ENCODE measurements at places on chromosomes 5 and 9. TPM values are rescaled to one million over a fixed set of nuclear protein-coding genes. Genes with fewer than 3 reads are reported as not detected.
A peak's percentile ranks its signal among the peaks of the same experiment; 100 is the strongest.

DNA sequence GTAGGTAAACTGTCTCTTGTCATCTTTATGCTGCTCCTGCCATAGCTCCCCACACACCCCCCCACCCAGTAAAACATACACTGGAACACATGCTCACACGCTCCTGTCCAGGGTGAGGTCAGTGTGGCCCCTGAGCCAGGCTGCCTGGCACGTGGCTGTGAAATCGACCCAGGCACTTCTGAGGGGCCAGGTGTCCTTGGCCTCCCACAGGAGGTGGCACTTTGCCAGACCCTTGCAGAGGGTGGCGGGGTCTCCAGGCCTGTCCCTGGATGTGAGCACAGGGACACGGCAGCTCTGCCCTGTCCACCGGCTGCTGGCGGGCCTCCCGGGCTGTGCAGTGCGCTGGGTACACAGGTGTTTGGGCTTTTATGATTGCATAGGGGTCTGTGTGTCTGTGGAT is 10.0 kb upstream of the CRB2 start:
- DNase-seq, result no peak

SMIM33 gene
- total RNA-seq, result not detected

DNA sequence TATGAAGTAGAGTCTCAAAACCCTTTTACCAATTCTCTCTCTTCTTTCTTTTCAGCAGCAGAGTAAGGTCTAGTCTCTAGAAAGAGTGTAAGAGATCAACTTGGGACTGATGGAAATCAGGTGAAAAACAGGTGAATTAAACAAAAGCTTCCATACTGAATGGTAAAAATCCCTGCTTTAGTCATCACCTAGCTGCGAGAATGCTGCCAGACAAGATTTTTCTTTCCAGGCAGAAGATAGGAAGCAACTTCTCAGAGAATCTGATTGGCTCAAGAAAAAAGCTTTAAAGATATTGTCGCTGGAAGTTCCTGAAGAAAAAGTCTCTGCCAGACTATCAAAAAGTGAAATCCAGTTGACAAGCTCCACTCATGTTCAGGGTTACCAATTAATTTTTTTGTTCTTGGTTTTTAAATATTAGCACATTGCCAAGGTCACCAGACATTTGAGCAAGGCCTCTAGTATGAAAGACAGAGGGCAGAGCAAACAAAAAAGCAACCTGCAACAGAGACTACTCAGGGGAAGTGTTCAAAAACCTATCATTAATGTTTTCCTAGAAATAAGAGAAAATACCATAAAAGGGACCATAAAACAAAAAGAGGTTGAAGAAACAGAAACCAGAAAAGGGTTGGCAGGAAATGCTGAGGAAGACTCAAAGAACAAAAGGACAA is 9.3 kb downstream of the CDO1 start:
- DNase-seq, result no peak

GFM2 gene
- 67.7 TPM for total RNA-seq

DNA sequence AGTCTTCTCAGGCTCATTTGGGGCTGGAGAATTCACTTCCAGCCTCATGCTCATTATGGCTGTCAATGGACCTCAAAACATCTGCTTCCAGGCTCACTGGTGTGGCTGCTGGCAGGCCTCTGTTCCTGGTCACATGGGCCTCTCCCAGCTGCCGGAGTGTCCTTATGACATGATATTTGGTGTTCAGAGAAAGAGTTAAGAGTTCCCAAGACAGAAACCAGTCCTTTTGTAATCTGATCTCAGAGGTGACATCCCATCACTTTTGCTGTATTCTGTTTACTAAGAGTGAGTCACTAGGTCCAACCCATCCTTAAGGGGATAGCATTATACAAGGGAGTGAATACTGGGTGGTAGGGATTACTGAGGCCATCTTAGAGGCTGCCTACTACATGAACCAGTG is 104.6 kb downstream of the CACNA1B start:
- DNase-seq, result no peak

PCDHGA1 gene
- not detected for total RNA-seq

- peak; percentile 82 for DNase-seq
Measured at GRCh38 chr5:141934099-141934844, 10.6 kb downstream of the DELE1 start.

DNA sequence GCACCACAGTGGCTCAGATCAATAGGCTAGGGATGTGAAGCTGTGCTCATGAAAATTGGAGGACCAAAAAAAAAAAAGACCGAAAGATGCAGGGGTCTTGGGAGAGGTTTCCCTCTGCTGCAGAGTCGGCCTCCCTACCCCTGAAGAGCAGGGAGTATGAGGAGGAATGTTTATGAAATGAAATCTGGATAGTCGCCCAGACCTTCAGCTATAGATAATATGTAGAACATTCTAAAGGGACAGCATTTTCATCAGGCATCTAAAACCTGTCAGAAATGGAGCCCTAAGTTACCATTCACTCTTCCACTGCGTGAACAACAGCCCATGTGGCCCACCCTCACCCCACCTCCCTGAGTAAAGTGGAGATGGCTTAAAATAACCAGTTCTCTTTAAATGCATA is 122.9 kb downstream of the TMEM174 start:
- no peak for DNase-seq

DNA sequence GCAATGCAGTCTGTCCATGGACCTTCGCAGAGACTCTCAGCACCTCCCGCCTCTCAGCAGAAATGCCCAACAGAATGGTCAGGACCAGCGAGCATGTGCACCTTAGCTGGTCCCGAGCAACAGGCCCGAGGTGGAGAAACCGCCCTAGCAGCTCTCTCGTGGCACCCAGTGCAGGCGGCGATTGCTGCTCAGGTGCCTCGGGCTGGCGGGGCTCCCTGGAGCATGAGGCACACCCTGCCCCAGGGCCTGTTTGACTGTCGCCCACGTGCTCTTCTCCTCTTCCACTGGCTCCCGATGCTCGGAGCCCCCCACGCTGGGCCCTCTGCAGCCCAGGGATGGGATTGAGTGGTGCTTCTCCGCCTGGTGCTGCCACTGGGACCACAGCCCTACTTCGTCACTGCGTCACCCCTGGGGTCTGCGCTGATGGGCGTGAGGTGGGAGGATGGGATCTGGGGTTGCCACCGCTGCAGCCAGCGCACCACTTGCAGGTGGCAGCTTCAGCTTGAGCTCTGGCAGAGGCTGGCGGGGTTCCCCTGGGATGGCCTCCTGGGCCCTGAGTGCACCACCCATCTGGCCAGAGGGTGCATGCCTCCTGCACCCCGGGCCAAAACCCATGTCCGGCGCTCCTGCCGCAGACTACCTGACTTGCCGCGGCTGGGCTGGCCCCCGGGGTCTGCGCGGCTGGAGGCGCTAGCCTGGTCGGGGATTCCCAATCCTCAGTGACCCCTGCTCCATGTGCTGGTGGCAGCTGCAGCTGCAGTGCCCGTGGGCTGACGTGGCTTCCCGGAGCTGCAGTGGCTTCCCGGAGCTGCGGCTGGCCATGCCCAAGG is 244.2 kb downstream of the FOXD4L6 start:
- DNase-seq, result no peak

MSX2 gene
- 40.2 TPM for total RNA-seq

DNA sequence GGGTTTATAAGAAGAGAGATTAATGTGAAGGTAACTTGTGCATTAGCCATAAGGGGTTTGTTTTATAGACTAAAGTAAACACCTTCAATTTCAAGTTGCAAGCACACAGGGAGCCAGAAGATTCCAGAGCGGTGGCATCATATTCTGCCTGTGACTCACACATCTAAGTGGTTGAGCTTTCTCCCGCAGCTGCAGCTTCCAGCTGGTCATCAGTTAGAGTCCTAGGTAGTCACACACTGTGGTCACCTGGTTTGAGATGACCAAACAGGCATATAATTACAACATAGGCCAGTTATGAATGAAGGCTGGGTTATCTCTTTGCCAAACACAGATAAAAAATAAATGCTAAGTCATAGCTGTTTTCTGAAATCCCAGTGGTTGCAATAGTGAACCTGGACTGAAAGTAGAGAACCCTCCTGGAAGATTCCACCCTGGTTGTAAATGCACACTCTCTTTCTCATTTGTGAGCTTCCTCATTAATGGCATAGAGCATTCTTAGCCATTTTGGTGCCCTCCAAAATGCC is 171.3 kb downstream of the GDNF start:
- DNase-seq, result no peak

GRCh38 chr5:116438979-116439554 is 135.6 kb downstream of the SEMA6A start:
- DNase-seq, result no peak

DNA sequence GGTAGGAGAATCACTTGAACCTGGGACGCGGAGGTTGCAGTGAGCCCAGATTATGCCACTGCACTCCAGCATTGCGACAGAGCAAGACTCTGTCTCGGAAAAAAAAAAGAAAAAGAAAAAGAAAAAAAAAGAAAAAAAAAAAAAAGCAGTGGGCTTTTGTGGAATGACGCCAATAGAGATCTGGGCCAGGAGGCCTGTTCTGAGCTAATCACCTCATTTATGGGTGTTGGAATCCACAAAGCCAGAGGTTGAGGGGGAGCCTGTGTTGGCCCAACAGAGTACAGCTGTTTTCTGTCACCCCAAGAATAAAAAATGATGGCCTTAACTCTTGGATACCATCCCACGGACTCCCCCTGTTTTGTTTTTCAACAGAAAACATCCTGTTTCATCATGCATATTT is 18.5 kb downstream of the OSTF1 start:
- DNase-seq, result no peak

PHYKPL gene
- 26.6 TPM for total RNA-seq

PAEP gene
- total RNA-seq, result not detected

DNA sequence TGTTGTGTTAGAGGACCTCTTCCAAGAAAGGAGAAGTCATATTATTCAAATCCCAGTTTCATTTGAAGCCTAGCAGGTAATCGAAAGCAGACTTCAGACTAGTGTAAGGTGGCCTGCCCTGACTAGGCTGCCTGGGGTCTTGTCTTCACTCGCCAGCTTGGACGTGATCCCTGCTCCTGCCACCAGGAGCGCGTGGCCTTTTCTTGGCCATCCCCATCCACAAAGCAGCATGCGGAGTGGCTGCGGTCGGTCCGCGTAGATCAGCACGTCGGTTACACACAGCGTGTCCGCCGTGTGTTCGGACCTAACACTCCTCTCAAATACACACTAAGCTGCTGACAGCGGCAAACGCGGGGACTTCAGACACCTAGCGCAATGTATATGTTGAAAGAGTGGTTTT is 37.3 kb downstream of the CFAP77 start:
- DNase-seq, result no peak

DNA sequence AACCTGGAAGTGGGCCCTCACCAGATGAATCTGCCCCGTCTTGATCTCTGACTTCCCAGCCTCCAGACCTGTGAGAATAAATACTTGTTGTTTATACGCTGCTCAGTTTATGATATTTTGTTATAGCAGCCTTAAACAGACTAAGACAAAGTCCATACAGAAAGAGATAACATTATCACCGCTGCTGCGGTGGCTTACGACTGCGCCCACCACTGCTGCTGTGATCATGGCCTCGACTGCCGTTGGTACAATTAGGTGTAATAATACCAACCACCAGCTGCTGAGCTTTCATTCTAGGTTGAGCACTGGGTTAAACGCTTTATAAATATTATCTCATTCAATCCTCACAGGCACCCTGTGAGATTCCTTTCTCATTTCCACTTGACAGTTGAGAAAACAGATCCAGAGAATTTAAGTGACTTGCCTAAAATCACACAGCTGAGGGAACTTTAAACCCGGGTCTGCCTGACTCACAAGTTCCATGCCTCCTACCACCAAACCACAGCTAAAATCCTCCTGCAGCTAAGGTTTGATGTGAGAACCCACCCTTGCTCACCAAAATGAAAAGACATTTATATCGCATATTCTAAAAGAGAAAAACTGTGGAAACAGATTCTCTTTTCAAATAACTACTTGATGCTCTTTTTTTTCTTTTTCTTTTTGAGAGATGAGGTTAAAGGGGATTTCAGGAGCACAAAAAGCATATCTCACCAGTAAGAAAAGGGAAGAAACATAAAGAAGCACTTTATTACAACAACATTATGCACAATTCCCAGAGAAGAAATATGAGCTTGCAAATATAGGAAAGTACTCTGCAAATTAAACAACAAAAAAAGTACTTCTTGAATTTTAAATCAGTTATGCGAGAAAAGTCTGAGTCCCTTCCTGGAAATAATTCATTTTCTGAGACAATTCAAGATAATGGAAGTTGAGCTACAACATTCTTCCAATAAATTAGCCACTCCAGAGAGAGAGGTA is 23.9 kb downstream of the GOLM1 start:
- no peak for DNase-seq

CEL gene
- 0.31 TPM for total RNA-seq

OCLN gene
- total RNA-seq, result 7.8 TPM

GRCh38 chr9:2086116-2086515 is 71.0 kb downstream of the SMARCA2 start:
- no peak for DNase-seq

RNF183 gene
- total RNA-seq, result not detected

DNA sequence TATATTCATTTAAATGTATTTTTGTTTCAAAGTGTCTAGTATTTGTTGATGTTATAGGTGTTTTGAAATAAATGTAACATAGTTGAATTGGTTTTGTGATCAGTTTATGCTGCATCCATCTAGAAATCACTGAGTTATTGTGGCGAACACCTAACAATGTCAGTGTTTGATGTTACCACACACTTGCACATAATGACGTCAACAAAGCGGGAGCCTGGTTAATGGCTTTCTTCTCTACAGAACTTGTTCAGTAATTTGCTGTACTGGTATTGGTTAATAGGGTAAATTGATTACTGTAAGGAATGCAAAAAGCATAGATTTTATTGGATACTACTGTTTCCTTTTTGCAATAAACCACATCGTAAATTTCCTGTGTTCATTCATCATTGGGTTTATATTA is 133.0 kb downstream of the ATG10 start:
- DNase-seq, result no peak
